ENCODE measurements at places on chromosomes 6 and 20.

- DNase-seq = peak; percentile 32
Observed at GRCh38 chr20:61763740-61764400, 301.8 kb downstream of the TAF4 start.

GRCh38 chr6:84260196-84260595 lies 32.8 kb upstream of the CEP162 start:
- DNase-seq = no peak

- no peak for DNase-seq
Observed at GRCh38 chr6:52725535-52726192, 37.6 kb downstream of the GSTA2 start.

- no peak for DNase-seq
Observed at GRCh38 chr6:30829639-30830255, 54.6 kb upstream of the DDR1 start.

DNA sequence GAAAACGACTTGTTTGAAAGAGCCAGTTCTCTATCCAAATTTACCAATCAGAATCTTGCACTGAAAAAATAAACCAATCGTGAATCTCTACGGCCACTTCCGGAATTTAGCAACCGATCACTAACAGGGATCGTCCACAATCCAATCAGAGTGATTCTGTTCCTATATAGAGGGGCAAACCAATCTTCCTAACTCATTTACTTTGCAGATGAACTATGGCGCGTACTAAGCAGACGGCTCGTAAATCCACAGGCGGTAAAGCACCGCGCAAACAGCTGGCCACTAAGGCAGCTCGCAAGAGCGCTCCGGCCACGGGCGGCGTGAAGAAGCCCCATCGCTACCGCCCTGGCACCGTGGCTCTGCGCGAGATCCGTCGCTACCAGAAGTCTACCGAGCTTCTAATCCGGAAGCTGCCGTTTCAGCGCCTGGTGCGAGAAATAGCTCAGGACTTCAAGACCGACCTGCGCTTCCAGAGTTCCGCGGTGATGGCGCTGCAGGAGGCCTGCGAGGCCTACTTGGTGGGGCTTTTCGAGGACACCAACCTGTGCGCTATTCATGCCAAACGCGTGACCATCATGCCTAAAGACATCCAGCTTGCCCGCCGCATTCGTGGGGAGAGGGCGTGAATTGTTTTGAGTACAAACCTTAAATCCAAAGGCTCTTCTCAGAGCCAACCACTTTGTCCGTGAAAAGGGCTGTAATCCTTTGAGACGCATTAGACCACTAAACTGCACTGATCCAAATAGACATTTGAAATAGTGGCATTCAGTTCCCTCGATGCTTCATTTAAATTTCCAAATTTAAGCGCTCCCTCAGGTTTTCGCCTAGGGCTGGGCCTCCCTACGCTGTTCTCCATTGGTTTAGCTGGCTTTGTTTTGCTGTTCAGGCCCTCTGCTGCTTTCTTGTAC lies 138.0 kb downstream of the HFE start:
- no peak for DNase-seq

DNA sequence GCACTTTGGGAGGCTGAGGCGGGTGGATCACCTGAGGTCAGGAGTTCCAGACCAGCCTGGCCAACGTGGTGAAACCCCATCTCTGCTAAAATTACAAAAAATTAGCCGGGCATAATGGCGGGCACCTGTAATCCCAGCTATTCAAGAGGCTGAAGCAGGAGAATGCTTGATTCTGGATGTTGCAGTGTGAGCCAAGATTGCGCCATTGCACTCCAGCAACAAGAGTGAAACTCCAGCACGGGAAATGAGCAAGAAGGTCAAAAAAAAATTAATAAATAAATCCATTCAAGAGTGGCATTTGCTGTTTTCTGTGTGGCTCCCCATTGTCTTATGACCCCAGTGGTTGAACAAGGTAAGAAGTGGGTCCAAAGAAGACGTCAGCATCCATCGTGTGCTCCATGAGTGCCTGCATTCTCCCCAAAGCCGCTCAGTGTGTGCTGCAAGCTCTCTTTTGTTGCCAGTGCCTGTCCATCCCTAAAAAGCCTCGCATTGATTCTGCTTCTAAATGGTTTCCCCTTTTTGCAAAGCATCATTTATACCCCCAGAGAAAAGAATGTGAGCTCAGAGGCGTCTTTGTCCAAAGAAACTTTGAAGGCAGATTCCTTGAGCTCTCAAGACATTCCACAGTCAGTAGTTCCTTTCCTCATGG lies 38.8 kb upstream of the MAP3K4 start:
- DNase-seq = no peak
